ENCODE measurements at places on chromosomes 4 and X. TPM values are rescaled to one million over a fixed set of nuclear protein-coding genes. Genes with fewer than 3 reads are reported as not detected.

The TEX13D gene
- total RNA-seq, result 0.09 TPM

The ASB5 gene
- total RNA-seq, result under 0.01 TPM

The ZRSR2 gene
- total RNA-seq, result 9.5 TPM

The JADE3 gene
- 4.4 TPM for total RNA-seq

The CXCL11 gene
- 7.1 TPM for total RNA-seq

The TEX13B gene
- total RNA-seq, result not detected

The SLIT2 gene
- 2.8 TPM for total RNA-seq

The PASD1 gene
- total RNA-seq, result 0.05 TPM

The COL4A5 gene
- total RNA-seq, result 7.4 TPM

The HSFX1 gene
- 0.24 TPM for total RNA-seq

The PRSS12 gene
- total RNA-seq, result 1.5 TPM

The FRMD7 gene
- total RNA-seq, result under 0.01 TPM

The MTNR1A gene
- total RNA-seq, result 0.05 TPM

The NRK gene
- 2.6 TPM for total RNA-seq

The XAGE2 gene
- total RNA-seq, result not detected

The GABRQ gene
- total RNA-seq, result 0.09 TPM

The RTL5 gene
- total RNA-seq, result 0.38 TPM

The S100G gene
- not detected for total RNA-seq

The CDS1 gene
- 2.0 TPM for total RNA-seq

The CFP gene
- 19.8 TPM for total RNA-seq

The FDCSP gene
- total RNA-seq, result 7.4 TPM

The RTL3 gene
- 0.09 TPM for total RNA-seq

The CENPE gene
- total RNA-seq, result 21.2 TPM

The SAGE1 gene
- total RNA-seq, result not detected

The PAGE4 gene
- total RNA-seq, result 0.80 TPM

The EGF gene
- 0.19 TPM for total RNA-seq

The BEND2 gene
- not detected for total RNA-seq

The CSAG3 gene
- 0.52 TPM for total RNA-seq

The ARHGAP6 gene
- total RNA-seq, result 0.71 TPM

The PDGFRA gene
- total RNA-seq, result 10.0 TPM

The NLGN4X gene
- total RNA-seq, result 20.0 TPM

The UGT2B11 gene
- total RNA-seq, result 0.05 TPM

The LGI2 gene
- 2.5 TPM for total RNA-seq

The PCDH18 gene
- total RNA-seq, result 9.9 TPM

The AIMP1 gene
- total RNA-seq, result 39.3 TPM
